ENCODE measurements at places on chromosomes 6 and 20. TPM values are rescaled to one million over a fixed set of nuclear protein-coding genes. Genes with fewer than 3 reads are reported as not detected.

DNA sequence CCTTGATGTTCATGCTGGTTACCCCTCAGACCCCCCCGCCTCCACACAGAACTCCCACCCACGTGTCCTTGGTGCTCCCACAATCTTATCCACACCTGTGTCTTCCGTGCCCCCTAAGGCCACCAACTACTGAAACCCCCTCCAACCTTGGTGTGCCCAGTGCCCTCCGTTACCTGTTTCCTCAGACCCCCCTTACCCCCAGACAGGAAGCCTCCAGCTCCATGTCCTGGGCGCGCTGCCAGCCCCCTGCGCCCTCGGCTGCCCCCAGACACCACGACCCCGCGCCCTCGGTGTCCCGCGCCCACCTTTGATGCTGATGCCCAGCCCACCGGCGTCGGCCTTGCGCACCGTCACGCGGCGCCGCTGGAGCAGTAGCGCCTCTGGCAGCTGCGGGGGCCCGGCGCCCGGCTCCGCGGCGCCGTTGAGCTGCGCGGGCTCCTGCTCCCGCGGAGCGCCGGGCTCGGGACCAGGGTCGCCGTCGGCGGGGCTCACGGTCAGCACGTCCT is 504 bp downstream of the SNTA1 start:
- H3K27ac ChIP-seq, result peak overlapping the region; percentile 48
- H3K36me3 ChIP-seq, result no peaks in the 10 kb centered on the region
- H3K4me1 ChIP-seq, result peaks cover 4% of the 10 kb centered on the region
- H3K4me3 ChIP-seq, result peak overlapping the region; percentile 87
- peaks cover 5% of the 10 kb centered on the region for H3K27me3 ChIP-seq

- H3K4me3 ChIP-seq, result no peak overlapping the region
- peaks cover 11% of the 10 kb centered on the region for H3K36me3 ChIP-seq
- DNase-seq, result no peak
Observed at GRCh38 chr6:21386744-21387143, 206.8 kb upstream of the SOX4 start.

The SPTLC3 gene
- not detected for total RNA-seq

GRCh38 chr6:169424149-169424804 is 170.6 kb upstream of the THBS2 start:
- no peak overlapping the region for H3K4me3 ChIP-seq
- H3K4me1 ChIP-seq, result no peaks in the 10 kb centered on the region
- H3K27me3 ChIP-seq, result peaks cover 3% of the 10 kb centered on the region
- peaks cover 18% of the 10 kb centered on the region for H3K36me3 ChIP-seq

GRCh38 chr6:148700741-148701311 is 46.0 kb upstream of the UST start:
- H3K27me3 ChIP-seq, result peaks cover 6% of the 10 kb centered on the region
- no peaks in the 10 kb centered on the region for H3K36me3 ChIP-seq
- H3K4me1 ChIP-seq, result no peaks in the 10 kb centered on the region
- DNase-seq, result no peak
- no peak overlapping the region for H3K4me3 ChIP-seq

GRCh38 chr20:41052742-41053419 is 24.3 kb downstream of the TOP1 start:
- H3K36me3 ChIP-seq, result no peaks in the 10 kb centered on the region
- DNase-seq, result no peak
- H3K4me1 ChIP-seq, result peaks cover 42% of the 10 kb centered on the region
- H3K4me3 ChIP-seq, result no peak overlapping the region
- no peaks in the 10 kb centered on the region for H3K27me3 ChIP-seq

GRCh38 chr20:46323557-46323956 is 15.3 kb upstream of the CDH22 start:
- no peak for DNase-seq
- no peak overlapping the region for H3K27ac ChIP-seq
- H3K4me3 ChIP-seq, result no peak overlapping the region

The NRM gene
- 52.2 TPM for total RNA-seq

GRCh38 chr6:70375882-70376281 is 37.4 kb upstream of the FAM135A start:
- no peak for DNase-seq
- H3K4me3 ChIP-seq, result no peak overlapping the region
- H3K4me1 ChIP-seq, result no peaks in the 10 kb centered on the region

DNA sequence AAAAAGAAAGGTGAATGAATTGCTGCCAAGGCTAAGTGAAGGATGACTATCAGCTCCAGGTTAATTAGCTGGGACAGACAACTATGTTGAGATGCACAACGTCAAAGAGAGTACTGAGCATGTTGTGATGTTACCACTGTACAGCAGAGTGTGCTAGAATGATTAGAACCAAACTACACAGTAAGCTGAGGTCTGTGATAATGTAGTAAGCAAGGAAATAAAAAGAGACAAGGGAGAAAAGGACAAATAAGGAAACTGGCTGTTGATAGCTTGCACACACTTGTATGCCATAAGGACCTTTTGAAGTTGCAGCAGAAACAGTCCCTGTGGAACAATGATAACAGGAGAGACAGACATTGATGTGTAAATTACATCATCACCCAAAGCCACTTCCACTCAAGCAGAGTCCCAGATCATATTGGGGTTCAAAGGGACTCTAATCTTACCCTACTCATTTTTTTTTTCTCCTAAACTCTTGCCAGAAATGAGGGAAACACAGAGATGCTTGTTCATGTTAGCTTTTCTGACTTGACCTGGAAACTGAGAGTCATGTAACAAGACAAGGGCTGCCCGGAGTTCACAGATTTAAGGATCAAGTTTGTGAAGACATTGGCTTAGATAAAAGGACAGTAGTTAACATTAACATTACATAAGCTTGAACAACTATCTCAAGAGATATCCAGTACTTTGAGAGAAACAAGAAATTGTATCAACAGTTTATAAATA is 189.9 kb downstream of the CENPW start:
- no peaks in the 10 kb centered on the region for H3K36me3 ChIP-seq
- H3K4me3 ChIP-seq, result no peak overlapping the region
- H3K27ac ChIP-seq, result no peak overlapping the region
- H3K27me3 ChIP-seq, result no peaks in the 10 kb centered on the region
- H3K4me1 ChIP-seq, result peaks cover 2% of the 10 kb centered on the region
- no peak for DNase-seq

DNA sequence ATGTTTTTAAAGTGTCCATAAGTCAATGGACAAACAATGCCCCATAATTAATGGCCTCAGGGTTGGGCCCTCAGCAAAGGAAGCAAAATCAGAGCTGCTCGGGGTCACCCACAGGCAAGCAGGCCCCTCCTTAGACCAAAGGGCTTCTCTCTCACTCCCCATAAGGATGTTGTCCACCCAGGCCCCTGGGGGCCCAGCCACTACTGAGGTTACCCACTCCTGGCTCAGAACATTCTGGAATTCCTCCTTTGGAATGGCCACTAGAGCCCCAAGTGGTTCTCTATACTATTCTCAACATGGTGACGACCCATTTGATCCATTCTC is 50.9 kb downstream of the BANF2 start:
- no peak overlapping the region for H3K27ac ChIP-seq
- peaks cover 4% of the 10 kb centered on the region for H3K4me1 ChIP-seq
- no peak for DNase-seq
- H3K27me3 ChIP-seq, result peaks cover 2% of the 10 kb centered on the region

The SLC22A7 gene
- 0.34 TPM for total RNA-seq

- no peak overlapping the region for H3K4me3 ChIP-seq
- no peak for DNase-seq
- no peaks in the 10 kb centered on the region for H3K36me3 ChIP-seq
Observed at GRCh38 chr6:69914015-69914485, 47.7 kb downstream of the COL19A1 start.

DNA sequence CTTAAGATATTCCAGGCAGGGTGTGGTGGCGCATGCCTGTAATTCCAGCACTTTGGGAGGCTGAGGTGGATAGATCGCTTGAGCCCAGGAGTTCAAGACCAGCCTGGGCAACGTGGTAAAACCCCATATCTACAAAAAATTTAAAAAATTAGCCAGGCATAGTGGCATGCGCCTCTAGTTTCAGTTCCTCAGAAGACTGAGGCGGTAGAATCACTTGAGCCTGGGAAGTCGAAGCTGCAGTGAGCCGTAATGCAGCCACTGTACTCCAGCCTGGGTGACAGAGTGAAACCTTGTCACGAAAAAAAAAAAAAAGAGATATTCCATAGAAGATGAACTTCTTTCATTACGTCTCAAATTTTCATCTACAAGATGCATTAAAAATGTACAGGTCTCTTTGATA is 46.7 kb upstream of the ISM1 start:
- no peaks in the 10 kb centered on the region for H3K4me1 ChIP-seq
- H3K36me3 ChIP-seq, result no peaks in the 10 kb centered on the region
- no peak overlapping the region for H3K4me3 ChIP-seq
- no peaks in the 10 kb centered on the region for H3K27me3 ChIP-seq

DNA sequence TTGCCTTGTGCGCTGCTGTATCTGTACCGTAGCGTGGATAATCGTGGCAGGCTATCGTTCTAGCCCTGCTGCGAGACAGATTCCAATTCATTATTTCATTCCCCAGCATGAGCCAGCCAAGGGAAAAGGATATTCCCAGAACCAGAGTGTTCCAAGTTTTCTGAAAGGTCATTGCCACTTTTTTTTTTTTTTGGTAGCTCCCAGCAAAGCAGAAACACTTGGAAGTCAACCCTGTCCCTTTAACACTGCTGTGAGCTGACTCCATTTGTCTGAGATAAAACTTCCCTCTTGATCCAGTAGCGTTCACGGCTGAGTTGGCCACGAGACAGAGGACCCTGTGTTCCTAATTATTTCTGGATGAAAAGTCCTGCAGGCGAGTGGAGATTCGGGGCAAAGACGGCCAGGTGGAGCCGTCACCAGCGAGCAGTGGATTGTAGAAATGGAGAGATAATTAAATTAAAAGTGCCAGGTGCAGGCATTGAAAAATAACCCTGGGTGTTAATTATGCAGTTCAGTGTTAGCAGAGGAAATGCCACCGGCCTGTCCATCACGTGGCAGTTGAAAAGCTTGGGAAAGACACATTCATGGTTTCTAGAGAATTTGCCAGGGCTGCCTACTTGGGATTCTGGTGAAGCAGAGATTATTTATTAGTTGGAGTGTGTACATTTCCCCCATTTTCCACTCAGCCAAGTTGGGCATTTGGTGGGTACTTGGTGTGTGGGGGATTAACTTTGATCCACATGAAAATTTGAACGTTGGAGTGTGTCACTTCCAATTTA is 164.2 kb downstream of the SLC24A3 start:
- peaks cover 2% of the 10 kb centered on the region for H3K27me3 ChIP-seq
- peaks cover 11% of the 10 kb centered on the region for H3K4me1 ChIP-seq
- H3K36me3 ChIP-seq, result peaks cover 5% of the 10 kb centered on the region
- DNase-seq, result no peak
- no peak overlapping the region for H3K4me3 ChIP-seq

The SAMD5 gene
- 1.6 TPM for total RNA-seq

The SYTL3 gene
- total RNA-seq, result 2.8 TPM
